ENCODE measurements at places on chromosomes 12 and 14.

DNA sequence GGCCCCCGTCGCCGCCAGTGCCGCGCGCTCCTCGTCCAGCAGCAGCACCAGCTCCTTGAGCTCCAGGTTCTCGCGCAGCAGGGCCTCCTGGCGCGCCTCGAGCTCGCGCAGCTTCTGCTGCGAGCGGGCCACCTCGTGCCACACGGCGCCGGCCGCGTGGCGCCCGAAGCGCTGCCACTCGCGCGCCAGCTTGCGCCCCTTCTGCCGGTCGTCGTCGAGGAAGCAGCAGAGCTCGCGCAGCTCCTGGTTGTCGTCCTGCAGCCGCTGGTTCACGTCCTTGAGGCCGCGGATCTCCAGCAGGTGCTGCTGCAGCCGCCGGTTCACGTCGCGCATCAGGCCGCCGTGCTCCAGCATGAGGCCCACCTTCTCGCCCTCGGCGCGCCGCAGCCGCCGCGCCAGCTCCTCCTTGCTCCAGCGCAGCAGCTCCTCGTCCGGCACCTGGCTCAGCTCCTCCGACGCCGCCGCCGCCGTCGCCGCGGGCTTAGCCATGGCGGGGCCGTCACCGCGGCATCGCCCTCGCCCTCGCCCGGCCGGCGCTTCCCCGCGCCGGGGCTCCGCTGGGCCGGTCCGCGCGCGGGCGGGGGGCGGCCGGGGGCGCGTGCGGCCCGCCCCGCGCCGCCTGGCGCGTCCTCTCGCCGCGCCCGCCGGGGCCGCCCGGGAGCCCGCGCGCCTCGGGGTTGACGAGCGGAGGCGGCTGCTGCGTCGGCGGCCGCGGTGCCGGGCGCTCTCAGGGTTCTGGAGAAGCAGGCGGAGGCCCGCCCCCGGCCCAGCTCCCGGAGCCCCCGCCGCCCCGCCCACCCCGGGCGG, at the start of gene CCDC85C:
CCDC85C (minus strand) TSS at position 737 of the 807 bp plus-strand sequence; CDS start at position 489, 248 bp downstream.
- DNase-seq, result no peak

DNA sequence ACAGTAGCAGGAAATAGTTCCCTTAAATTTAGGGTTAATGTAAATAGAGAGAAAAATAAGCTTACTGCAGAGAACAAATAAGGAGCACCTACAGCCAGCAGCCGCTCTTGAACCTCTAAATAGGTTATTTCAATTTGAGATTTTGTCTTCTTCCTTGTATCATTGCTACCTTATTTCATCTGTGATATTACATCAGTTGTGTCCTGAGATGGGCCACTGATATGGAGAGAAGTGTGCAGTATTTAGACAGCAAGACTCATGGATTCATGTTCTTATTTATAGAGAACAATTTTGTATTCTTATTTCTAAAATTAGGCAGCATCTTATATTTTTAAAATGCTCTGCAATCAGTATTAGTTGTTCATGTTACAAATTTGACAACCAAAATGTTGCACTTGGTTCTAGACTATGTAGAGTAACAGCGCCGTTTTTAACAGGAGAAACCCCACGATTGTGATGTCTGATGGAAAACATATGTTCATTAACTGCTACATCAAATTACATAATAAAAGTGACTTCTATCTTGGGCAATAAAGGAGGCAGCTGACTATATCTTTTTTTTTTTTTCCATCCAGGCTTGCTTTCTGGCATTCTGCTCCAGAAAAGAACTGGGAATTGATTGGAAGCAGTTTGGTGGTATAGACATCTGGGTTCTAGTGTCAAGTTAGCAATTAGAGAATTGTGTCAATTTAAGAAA, 117.9 kb downstream of the CAND1 start:
- no peak for DNase-seq

GRCh38 chr14:21267886-21268616, 1.2 kb downstream of the HNRNPC start:
- no peak for DNase-seq

DNA sequence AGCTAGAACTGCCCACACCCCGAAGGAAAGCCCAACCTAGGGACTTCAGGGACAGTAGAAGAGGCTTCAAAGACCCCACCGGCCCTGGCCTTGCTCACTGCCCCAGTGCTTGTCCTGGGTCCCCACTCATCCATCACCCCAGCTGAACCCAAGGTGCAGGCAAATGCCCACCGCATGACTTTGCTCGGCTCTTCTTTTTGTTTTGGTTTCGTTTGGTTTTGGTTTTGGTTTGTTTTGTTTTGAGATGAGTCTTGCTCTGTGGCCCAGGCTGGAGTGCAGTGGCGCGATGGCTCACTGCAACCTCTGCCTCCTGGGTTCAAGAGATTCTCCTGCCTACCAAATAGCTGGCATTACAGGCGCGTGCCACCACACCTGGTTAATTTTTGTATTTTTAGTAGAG, 9.0 kb downstream of the CCDC85C start:
- DNase-seq, result no peak

- no peak for DNase-seq
Measured at GRCh38 chr12:80715713-80716249, 931 bp upstream of the MYF5 start.

- DNase-seq, result no peak
Measured at GRCh38 chr12:88993651-88994050, 358.6 kb downstream of the DUSP6 start.

DNA sequence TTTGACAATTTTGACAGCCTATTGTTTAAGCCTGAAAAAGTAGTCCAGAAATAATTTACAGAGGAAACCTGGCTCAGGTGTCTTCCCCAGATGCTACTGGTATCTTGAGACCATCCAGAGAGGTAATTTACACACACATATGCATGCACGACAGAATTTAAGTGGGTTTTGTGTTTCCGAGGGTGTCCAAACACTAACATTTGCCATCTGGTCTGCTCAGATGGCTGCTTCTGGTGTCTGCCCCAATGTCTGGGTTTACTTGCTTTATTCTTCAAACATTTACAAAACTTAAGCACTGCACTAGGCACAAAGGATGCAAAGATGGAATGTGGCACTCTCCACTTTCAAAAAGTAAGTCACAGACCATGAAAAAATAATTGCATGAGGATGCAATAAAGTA, 226.6 kb upstream of the EGLN3 start:
- DNase-seq, result no peak

DNA sequence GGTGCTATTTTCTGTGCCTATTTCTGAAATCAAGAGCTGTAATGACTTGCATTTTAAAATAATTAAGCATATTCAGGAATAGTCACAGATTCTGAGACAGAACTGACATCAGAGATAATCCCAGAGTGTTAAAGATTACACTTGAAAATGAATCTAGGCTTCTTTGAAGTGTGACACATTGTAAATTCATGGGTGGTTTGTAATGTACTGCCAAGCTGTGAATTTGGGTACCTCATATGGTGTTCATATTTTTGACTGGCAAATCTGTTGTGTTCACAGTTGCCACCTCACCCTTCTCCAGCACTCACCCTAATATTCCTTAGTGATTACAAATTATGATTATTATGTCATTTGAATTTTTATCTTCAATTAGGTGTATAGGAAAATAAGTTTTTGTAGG, 78.5 kb upstream of the CSRP2 start:
- no peak for DNase-seq

- DNase-seq, result no peak
Measured at GRCh38 chr12:128047266-128048060, 219.5 kb upstream of the TMEM132C start.

GRCh38 chr12:89038831-89039512, 313.3 kb downstream of the DUSP6 start:
- no peak for DNase-seq

DNA sequence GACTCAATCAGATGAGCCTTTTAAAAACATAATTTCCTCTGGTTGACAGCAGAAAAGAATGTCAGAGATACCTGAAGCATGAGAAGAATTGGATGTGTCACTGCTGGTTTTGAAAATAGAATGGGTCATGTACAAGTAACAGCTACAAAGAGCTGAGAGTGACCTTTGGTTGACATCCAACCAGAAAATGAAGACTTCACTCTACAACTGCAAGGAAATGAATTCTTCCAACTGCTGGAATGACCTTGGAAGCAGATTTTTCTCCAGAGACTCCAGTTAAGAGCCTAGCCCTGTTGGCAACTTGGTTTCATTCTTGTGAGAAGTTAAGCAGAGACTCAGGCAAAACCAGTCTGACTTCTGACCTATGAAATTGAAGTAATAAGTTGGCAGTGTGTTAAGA, 505.9 kb downstream of the SLC16A7 start:
- no peak for DNase-seq

GRCh38 chr12:52790427-52791270, 5.3 kb downstream of the KRT3 start:
- DNase-seq, result no peak

DNA sequence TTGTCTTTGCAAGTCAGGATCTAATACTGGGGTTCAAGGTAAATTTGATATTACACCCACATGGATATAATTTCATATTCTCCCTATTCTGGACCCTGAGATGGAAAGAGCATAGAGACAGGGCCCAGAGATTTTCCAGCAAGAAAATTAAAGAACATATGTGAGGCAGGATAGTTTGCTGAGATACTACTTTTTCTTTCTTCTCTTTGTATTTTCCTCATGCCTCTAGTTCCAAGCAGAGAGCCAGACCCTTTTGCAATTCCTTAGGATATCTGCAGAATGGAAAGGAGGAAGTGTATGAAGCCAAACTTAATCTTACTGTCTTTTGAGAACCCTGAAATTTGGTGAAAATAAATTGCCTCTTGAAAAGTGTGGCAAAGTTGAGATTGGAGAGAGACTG, 34.0 kb upstream of the RNASE3 start:
- no peak for DNase-seq

DNA sequence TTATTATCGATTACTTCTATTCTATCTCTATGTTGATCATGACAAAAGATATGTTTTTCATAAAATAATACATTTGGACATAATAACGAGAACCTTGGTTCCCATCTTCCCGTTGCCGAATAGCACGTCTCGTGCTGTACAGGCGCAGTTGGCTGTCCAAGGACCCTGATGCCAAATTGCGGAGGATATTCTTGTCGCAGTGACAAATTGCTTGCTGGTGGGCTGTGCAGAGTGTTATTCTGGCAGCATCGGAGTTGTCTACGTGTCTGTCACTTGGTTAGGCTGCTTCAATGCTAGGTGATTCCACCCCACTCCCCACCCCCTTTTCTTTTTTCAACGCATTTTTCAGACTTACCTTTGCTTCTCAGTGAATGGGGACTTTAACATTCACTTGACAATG, 546.8 kb downstream of the PRKD1 start:
- DNase-seq, result no peak

DNA sequence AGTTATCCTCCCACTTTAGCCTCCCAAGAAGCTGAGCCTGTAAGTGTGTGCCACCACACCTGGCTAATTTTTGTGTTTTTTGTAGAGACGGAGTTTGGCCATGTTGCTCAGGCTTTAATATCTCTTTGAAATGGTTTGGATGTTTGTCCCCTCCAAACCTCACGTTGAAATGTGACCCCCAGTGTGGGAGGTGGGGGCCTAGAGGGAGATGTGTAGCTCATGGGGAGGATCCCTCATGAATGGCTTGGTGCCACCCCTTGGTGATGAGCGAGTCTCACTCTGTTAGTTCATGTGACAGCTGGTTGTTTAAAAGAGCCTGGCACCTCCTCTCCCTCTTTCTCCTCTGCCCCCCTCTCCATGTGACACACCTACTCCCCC, 23.6 kb upstream of the TTC7B start:
- no peak for DNase-seq

GRCh38 chr12:109540526-109541412, 32.5 kb downstream of the MMAB start:
- DNase-seq, result no peak

DNA sequence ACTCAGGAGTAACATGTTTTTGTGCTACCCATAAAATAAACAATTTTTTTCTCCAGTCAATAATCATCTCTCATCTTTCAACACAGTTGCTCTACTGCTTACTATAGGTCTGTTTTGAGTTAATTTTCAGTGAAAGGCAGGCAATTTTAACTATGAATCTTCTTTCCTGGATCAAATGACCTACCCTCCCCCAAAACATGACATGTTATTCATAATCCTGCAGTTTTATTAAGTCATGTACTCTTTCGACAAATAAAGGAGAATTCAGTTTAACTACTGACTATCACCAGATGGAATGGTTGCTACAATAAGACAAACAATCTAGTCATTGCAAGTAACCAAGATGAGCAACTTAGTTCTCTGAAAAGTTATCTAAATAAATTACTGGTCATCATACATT, 106.0 kb upstream of the FAR2 start:
- DNase-seq, result no peak

- no peak for DNase-seq
Measured at GRCh38 chr14:90512329-90512991, 115.6 kb downstream of the CALM1 start.

- DNase-seq, result no peak
Measured at GRCh38 chr12:100359248-100359647, 2.4 kb downstream of the SLC17A8 start.

GRCh38 chr14:46404865-46405811, 246.4 kb downstream of the RPL10L start:
- DNase-seq, result no peak

DNA sequence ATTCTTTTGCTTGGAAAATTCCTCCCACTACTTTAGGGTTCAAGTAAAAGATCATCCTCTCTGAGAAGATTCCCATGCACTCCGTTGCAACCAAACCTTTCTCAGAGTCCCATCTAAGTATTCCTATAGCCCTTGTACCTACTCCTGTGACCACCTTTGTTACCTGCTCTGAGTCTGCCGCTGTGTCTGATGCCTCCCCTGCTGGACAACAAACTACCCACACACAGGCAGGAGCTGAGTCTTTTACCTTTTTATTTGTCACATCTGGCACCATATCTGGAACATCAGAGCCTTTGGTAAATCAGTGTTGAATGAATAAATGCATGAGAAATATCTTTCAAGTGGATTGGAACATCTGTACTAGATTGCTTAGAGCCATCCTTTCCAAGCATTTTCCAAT, 82.1 kb upstream of the FLRT2 start:
- DNase-seq, result no peak

GRCh38 chr14:20143911-20144310, 5.3 kb downstream of the OR4N5 start:
- no peak for DNase-seq

- DNase-seq, result no peak
Measured at GRCh38 chr12:71782017-71782416, 27.4 kb downstream of the RAB21 start.

GRCh38 chr14:79337761-79338160, 873.5 kb downstream of the DIO2 start:
- DNase-seq, result no peak

DNA sequence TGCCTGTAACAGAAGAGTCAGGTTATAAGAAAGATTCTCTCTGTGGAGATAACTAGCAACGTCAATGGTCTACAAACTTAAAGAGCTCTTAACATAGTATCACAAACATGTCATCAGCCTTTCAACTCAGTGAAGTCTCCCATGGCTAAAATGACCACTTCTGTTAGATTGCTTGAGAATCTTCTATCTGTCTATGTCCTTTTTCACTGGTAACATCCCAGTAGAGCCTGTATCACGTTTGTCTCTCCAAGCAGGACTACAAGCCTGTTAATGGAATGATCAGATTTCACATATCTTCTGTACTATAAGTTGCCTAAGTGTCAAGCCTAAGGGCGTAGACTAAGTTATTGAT, 50.7 kb downstream of the SLC2A13 start:
- DNase-seq, result no peak

DNA sequence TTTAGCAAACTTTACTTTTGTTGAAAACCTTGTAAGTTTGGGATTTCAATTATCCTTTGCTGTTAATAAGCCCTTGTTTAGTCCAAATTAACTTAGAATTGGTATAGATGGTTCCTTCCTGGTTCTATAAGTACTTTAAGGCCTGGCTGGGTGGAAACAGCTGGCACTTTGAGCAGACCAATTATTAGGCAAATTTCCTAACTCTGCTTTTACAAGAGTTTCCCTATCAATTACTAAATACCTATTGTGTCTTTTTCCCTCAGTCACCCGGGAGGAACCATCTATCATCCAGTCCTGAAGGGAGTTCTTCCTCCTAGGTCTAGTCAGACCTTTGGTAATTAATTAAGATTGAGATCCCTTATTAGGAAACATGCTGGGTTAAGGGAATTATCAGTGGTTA, 138.0 kb downstream of the SLC38A6 start:
- no peak for DNase-seq
